Cardiac muscle cell (in vitro differentiated cells and primary cell): ENCODE measurements at places on chromosomes 7 and 10. TPM values are rescaled to one million over a fixed set of nuclear protein-coding genes. Genes with fewer than 3 reads are reported as not detected.

The MRLN gene
- not detected in 2 replicates for total RNA-seq

DNA sequence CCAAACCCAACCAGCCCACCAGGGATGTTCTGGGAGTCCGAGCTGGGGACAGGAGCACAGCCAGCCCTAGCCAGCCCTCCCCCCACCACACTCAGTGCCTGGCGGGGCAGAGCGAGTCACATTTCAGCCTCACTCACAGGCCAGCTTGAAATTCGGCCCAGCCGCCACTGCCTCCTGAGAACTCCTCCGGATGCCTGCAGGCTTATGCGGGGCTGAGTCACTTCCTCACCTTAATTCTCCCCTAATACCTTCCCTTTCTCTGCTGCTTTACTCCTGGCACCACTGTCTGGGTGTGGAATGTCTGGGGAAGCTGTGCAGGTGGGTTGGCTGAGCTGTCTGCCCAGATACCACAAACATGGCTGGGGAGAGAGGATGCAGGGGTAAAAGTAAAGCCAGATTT lies 22.6 kb upstream of the DLG5 start:
- no peaks in the 10 kb centered on the region for H3K36me3 ChIP-seq
- no peak overlapping the region for H3K4me3 ChIP-seq
- H3K27ac ChIP-seq, result peak overlapping the region; percentile 19
- H3K4me1 ChIP-seq, result peaks cover 5% of the 10 kb centered on the region
- DNase-seq, result peak; percentile 29

The ZNF804B gene
- total RNA-seq, result 0.06 TPM in 1 of 2 replicates, not detected in the other

GRCh38 chr10:18340496-18341051 lies 200.3 kb downstream of the CACNB2 start:
- H3K36me3 ChIP-seq, result no peaks in the 10 kb centered on the region
- peak; percentile 29 for DNase-seq
- H3K4me3 ChIP-seq, result peak overlapping the region; percentile 25
- peak overlapping the region; percentile 85 for H3K27ac ChIP-seq
- H3K4me1 ChIP-seq, result peaks cover 27% of the 10 kb centered on the region

DNA sequence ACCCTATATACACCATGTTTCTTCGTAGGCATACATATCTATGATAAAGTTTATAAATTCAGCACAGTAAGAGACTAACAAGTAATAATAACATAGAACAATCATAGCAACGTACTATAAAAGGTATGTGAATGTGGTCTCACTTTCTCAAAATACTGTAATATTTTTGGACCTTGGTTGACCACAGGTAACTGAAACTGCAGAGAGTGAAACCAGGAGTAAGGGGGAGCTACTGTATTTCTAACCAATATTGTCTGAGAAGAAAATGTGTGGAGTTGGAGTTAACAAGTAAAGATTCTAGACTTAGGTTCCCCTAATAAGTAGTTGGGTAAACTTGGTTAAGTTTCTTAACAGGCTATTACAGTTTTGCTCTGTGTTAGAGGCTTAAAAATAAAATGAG lies 72.1 kb downstream of the GNAI1 start:
- no peak for DNase-seq
- H3K4me3 ChIP-seq, result no peak overlapping the region

- DNase-seq, result no peak
- no peak overlapping the region for H3K4me3 ChIP-seq
- H3K27ac ChIP-seq, result no peak overlapping the region
- no peaks in the 10 kb centered on the region for H3K27me3 ChIP-seq
These were observed 243.8 kb downstream of the DYNC1I1 start for GRCh38 chr7:96016056-96016586.

The HGF gene
- total RNA-seq, result 0.11 and 0.66 TPM in 2 replicates

- no peaks in the 10 kb centered on the region for H3K27me3 ChIP-seq
- H3K27ac ChIP-seq, result no peak overlapping the region
- no peaks in the 10 kb centered on the region for H3K36me3 ChIP-seq
- no peaks in the 10 kb centered on the region for H3K4me1 ChIP-seq
- H3K4me3 ChIP-seq, result no peak overlapping the region
These were observed 4.2 kb downstream of the SLC29A4 start for GRCh38 chr7:5286933-5287332.

DNA sequence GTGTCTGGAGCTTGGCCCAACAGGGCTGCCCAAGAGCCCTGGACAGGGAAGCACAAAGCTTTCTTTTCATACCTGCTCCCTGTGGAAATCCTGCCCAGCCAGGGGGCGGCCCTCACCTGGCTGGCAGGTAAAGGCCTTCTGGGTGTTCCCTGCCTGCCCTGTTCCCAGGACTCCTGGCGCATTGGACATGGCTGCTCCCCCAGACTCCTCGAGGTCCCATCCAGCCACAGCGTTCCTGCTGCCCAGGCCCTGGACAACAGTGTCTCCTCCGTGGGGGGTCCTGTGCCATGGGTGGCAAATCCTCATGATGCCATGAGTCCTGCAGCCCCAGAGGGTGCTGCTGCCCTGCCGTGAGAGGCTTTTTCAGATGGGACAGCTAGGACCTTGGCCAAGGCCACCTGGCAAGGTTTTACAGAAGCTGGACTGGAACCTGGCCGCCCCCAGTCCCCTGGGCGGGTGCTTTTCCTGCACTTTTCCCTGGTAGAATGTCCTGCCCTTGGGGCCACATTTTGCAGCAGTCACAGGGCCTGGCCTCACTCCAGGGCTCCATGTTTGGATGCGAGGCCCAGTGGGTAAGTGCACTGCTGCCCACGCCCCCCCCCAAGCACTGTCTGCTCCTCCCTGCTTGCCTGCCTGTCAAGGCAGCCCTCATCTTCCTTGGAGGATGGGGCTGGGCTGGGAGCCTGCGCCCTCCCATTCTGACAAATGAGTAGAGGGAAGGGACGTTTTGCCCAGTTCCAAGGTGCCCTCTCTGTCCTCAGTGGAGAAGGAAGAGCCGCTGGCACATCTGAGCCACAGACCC lies 60.7 kb downstream of the LHPP start:
- H3K4me1 ChIP-seq, result peaks cover 5% of the 10 kb centered on the region
- no peaks in the 10 kb centered on the region for H3K27me3 ChIP-seq
- no peak overlapping the region for H3K27ac ChIP-seq
- H3K4me3 ChIP-seq, result no peak overlapping the region
- H3K36me3 ChIP-seq, result no peaks in the 10 kb centered on the region
- no peak for DNase-seq

DNA sequence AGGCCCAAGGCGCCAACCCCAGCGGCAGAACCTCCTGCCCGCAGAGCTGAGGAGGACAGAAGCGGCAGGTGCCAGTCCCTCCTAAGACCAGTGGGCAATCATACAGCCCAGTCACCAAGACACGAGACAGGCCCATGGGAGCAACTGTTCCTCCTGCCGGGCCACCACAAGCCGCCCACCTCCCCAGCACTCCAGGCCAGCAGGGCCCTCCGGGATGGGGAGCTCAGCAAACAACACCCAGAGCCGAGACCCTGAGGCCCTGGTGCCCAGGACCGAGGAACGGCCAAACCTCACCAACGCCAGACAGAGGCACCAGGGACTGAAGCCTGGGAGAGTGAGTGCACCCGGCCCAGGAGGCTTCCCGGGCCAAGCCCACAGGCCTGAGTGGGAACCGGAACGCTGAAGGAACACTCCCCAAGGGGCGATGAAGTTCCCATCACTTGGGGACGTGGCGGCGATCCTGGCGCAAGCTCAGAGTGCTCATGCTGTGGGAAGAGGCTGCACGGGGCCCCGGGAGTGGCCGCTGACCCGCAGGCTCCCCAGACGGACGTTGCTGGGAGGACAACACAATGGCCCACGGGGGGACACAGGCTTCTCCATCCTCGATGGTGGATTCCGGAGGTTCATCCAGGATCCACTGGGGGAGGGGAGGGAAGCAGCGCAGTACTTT lies 35.1 kb downstream of the GPER1 start:
- no peak for DNase-seq
- H3K27me3 ChIP-seq, result no peaks in the 10 kb centered on the region
- H3K4me1 ChIP-seq, result no peaks in the 10 kb centered on the region
- H3K36me3 ChIP-seq, result peaks cover 11% of the 10 kb centered on the region
- H3K4me3 ChIP-seq, result no peak overlapping the region

- H3K27ac ChIP-seq, result no peak overlapping the region
- no peaks in the 10 kb centered on the region for H3K36me3 ChIP-seq
- DNase-seq, result no peak
- H3K4me3 ChIP-seq, result no peak overlapping the region
These were observed 243.0 kb upstream of the GRB10 start for GRCh38 chr7:51025668-51026067.

The TAS2R41 gene
- total RNA-seq, result not detected in 2 replicates

DNA sequence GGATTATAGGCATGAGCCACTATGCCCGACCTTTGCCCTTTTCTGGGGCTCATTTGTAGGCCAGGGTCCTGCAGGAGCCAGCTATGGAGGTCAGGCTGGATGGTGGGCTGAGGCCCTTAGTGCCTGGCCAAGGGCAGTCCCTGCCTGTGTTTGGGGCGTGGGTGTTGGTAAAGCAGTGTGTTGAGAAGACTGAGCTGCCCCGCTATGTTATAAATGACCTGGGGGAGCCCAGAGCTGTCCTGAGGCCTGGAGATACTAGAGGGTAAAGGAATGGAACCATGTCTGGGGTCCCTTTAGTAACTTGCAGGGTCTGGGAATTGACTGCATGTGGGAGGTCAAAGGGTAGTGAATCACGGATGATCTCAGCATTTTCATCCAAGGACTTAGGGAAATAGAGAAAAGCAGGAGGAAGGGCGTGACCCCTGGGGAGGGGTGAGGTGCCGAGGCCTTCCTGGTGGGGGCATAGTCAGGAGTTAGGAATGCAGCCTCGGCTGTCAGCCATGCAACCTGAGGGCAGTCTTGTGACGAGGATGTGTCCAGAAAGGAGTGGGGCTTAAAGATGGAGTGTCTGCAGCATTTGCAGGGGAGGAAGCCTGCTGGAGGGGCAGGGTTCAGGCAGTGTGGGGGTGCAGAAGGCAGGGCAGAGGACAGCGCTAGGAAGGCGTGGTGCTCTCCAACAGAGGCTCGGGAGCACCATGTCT lies 31.5 kb downstream of the TMEM248 start:
- H3K27ac ChIP-seq, result no peak overlapping the region
- DNase-seq, result peak; percentile 49
- H3K36me3 ChIP-seq, result peaks cover 54% of the 10 kb centered on the region
- H3K27me3 ChIP-seq, result no peaks in the 10 kb centered on the region
- peaks cover 7% of the 10 kb centered on the region for H3K4me1 ChIP-seq
- no peak overlapping the region for H3K4me3 ChIP-seq

DNA sequence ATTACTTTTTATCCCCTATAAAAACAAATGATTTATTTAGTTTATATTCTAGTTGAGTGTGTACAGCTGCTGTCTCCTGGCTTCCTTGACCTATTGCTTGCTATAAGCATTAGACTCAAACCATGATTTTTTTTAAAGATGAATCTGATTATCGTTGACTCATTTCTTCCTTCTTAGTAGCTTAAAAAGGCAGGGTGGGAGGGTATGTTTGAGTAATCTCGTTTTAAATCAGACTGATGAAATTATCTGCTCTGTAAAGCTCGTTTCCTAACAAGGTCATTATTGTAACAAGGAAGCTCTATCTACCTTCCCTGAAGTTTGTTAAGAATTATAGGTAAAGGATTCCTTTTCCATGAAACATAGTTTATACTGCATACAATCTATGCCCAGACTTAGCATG lies 276.3 kb upstream of the KCND2 start:
- no peak for DNase-seq
- H3K4me1 ChIP-seq, result no peaks in the 10 kb centered on the region
- no peaks in the 10 kb centered on the region for H3K36me3 ChIP-seq
- no peaks in the 10 kb centered on the region for H3K27me3 ChIP-seq
- H3K4me3 ChIP-seq, result no peak overlapping the region

- H3K4me3 ChIP-seq, result no peak overlapping the region
- no peak overlapping the region for H3K27ac ChIP-seq
- DNase-seq, result no peak
These were observed 17.2 kb upstream of the MPP7 start for GRCh38 chr10:28320090-28320489.

The IGFBP1 gene
- total RNA-seq, result 0.18 TPM in 1 of 2 replicates, not detected in the other

GRCh38 chr10:78062296-78062695 lies 28.6 kb downstream of the RPS24 start:
- H3K4me1 ChIP-seq, result no peaks in the 10 kb centered on the region
- H3K27ac ChIP-seq, result no peak overlapping the region
- no peaks in the 10 kb centered on the region for H3K36me3 ChIP-seq
- no peak overlapping the region for H3K4me3 ChIP-seq

GRCh38 chr10:63382066-63382465 lies 83.7 kb downstream of the JMJD1C start:
- no peaks in the 10 kb centered on the region for H3K4me1 ChIP-seq
- peaks cover 8% of the 10 kb centered on the region for H3K36me3 ChIP-seq
- H3K4me3 ChIP-seq, result no peak overlapping the region
- no peaks in the 10 kb centered on the region for H3K27me3 ChIP-seq

- H3K4me3 ChIP-seq, result no peak overlapping the region
- H3K4me1 ChIP-seq, result peaks cover 36% of the 10 kb centered on the region
- H3K36me3 ChIP-seq, result no peaks in the 10 kb centered on the region
- H3K27ac ChIP-seq, result peak overlapping the region; percentile 27
- peak; percentile 60 for DNase-seq
These were observed 24.1 kb downstream of the PRF1 start for GRCh38 chr10:70578371-70578947.

DNA sequence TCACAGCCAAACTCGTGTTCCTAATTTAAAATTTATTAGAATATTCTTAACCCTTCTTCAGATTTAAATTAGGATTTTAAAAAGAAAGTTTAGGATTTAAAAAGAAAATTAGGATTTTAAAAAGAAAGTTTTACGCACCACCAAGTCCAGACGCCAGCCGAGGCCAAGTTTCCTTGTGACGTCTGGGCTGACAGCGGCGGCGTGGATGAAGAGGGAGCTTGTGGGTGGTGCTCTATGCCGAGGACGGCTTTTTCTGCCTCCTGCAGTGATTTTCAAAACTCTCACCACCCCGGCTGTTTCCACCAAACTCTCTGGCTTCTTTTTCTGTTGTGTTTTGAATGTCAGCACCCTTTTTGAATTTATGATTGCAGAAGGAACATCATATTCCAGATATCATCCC lies 252.9 kb downstream of the DNAJB6 start:
- no peaks in the 10 kb centered on the region for H3K4me1 ChIP-seq
- no peaks in the 10 kb centered on the region for H3K36me3 ChIP-seq
- no peaks in the 10 kb centered on the region for H3K27me3 ChIP-seq
- no peak for DNase-seq

The NACAD gene
- 1.2 and 2.1 TPM in 2 replicates for total RNA-seq

DNA sequence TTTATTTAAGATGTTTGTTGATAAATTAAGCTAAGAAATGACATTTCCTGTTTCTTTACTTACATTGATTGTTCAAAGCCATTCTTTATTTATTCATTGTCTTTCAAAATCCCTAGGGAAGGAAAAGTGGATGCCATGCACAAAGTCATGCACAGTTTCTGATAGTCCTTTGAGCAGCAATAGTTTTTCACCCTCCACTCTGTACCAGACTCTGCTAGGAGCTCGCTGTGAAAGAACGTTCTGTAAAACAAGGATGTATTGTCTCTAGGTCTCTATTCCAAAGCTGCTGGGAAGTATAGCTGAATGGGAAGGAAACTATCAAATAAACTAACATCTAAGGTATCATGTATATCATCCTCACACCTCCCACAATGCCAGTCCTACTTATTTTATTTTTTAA lies 7.8 kb upstream of the NOC3L start:
- no peaks in the 10 kb centered on the region for H3K36me3 ChIP-seq
- H3K27me3 ChIP-seq, result no peaks in the 10 kb centered on the region
- H3K4me3 ChIP-seq, result no peak overlapping the region
